ENCODE measurements at places on chromosomes 16 and 17. TPM values are rescaled to one million over a fixed set of nuclear protein-coding genes. Genes with fewer than 3 reads are reported as not detected.

CPHXL2 gene
- not detected for total RNA-seq

PPP1R27 gene
- 0.35 TPM for total RNA-seq

ELMO3 gene
- 0.80 TPM for total RNA-seq

KRTAP4-6 gene
- not detected for total RNA-seq
